T-helper 2 cell (primary cell): ENCODE measurements at places on chromosomes 6 and 20.

DNA sequence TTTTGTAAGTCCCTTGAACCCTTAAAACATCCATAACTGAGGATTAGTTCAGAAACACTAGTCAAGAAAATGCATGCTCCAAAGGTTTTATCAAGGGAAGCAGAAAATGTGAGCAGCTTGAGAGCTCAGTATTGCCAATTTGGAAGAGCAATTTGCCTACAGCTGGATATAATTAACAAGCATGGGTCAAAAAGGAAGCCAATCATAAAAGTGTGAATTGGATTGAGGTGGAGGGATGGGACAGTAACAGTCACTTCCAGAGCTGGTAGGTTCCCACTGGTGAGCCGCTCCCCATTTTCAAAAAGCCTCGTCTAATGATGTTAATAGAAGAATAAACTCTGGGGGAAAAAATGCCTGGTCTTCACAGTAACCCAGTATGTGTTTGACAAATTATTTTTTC lies 5.0 kb upstream of the PTPRK start:
- DNase-seq = no peak

DNA sequence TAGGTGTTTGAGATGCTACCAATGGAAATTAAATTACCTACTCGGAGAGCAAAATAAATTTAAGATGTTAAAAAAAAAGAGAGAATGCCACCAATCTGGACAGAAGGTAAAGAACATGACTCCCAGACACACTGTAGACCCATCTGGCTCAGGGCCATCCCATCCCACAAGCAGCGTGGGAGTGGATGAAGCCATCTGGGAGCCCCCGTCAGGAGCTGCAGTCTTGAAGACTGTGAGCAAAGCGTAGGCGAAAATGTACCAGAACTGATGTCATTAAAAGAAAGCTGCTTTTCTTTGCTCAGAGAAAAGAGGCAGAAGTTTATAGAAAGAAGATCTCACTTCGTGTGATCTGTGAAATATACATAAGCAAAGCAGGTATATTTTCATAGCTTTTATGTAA lies 815.7 kb downstream of the QKI start:
- DNase-seq = no peak

DNA sequence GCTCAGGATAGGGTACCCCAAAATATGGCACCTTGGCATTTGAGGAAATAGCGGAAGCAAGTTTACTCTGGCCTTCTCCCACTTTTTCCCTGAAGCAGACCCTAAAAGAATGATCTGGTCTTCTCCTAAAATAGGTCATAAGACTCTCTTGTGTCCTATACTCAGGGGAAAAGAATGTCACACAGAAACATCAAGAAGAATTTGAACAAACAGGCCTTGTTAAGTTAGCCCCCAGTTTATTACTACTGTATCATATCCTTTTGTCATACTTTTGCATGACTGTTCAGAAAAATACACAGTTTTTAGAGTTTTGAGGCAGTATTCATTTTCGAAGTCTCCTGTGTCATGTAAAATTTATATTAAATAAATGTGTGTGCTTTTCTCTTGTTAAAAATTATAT lies 12.5 kb downstream of the TAAR2 start:
- no peak for DNase-seq

- DNase-seq = no peak
These were observed 118.7 kb upstream of the RIPOR2 start for GRCh38 chr6:25054469-25054868.

GRCh38 chr6:15901141-15902115 lies 227.5 kb upstream of the MYLIP start:
- DNase-seq = no peak

GRCh38 chr6:50442531-50443040 lies 270.7 kb upstream of the TFAP2D start:
- no peak for DNase-seq

GRCh38 chr6:111418971-111419693 lies 63.9 kb downstream of the REV3L start:
- DNase-seq = no peak

GRCh38 chr20:63488315-63489251 lies 10.3 kb downstream of the EEF1A2 start:
- DNase-seq = no peak

GRCh38 chr6:24932832-24933231 lies 2.9 kb downstream of the RIPOR2 start:
- no peak for DNase-seq

- no peak for DNase-seq
These were observed 120.1 kb downstream of the RPS12 start for GRCh38 chr6:132934496-132934895.

GRCh38 chr6:12577124-12577850 lies 139.3 kb upstream of the PHACTR1 start:
- no peak for DNase-seq

GRCh38 chr6:73706971-73707370 lies 11.0 kb downstream of the CD109 start:
- DNase-seq = no peak

DNA sequence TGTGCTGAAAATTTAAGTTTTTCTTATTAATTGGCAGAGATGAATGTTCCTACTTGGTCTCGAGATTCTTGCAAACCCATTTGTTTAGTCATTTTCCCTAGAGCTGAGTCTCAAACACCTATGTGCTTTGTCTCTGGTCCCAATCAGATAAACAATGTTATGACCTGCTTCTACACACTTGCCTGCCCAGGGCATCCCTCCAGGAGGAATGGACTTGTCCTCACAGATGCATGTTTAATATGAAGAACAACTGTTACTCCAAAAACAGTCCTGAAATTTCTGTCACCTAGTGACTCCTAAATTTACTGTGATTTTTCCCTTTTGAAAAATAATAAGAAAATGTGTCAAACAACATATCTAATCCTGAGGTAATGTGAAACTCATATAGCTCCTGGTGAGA lies 43.7 kb downstream of the HDGFL1 start:
- DNase-seq = no peak

GRCh38 chr20:5342021-5342420 lies 25.3 kb upstream of the PROKR2 start:
- no peak for DNase-seq

DNA sequence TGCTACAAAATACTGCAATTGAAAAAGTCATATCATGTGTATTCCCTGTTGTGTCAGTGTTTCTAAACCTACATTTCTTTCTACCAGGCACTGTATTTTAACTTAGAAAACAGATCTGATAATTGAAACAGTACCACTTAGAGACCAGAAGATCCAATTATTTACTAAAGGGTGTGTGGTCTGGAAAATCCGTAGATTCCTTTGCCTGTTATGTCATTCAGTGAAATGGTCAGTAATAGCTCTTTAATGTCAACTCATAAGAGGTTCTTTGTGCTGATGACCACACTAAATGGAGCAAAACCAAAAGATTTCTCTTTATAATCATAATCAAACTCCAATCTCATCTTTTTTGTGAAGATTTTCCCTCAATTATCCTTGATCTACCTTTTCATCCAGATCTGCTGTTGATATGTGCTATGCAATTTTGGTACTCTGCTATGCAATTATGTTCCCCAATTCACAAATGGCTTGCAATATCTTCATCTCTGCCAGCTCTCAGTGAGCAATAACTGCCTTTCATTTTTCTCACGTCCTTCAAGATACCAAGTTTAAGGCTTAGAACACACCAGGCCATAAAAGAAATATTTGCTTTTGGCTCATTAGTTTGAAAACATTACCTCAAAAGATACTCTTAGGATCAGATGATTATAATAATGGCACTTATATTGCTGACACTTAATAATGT lies 165.5 kb downstream of the MOXD1 start:
- DNase-seq = no peak

DNA sequence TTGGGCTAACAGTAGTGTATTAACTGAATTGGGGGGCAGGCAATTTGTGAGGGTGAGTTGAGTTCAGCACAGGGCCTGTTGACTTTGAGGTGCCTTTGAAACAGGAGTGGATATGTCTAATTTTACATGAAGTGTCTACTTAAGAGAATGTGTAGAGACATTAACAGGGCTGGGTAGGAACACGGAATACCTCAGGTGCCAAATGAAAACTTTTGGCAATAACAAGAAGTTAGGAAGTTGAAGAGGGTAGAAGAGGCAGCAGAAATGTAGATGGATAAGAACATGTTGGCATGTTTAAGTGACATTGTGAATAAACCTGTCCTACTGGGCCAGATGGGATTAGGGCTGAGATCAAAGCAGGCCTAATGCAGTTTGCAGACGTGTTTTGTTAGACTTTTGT lies 117.0 kb downstream of the SLC16A10 start:
- no peak for DNase-seq

- DNase-seq = no peak
These were observed 1.1 kb downstream of the ESR1 start for GRCh38 chr6:151808371-151809241.

DNA sequence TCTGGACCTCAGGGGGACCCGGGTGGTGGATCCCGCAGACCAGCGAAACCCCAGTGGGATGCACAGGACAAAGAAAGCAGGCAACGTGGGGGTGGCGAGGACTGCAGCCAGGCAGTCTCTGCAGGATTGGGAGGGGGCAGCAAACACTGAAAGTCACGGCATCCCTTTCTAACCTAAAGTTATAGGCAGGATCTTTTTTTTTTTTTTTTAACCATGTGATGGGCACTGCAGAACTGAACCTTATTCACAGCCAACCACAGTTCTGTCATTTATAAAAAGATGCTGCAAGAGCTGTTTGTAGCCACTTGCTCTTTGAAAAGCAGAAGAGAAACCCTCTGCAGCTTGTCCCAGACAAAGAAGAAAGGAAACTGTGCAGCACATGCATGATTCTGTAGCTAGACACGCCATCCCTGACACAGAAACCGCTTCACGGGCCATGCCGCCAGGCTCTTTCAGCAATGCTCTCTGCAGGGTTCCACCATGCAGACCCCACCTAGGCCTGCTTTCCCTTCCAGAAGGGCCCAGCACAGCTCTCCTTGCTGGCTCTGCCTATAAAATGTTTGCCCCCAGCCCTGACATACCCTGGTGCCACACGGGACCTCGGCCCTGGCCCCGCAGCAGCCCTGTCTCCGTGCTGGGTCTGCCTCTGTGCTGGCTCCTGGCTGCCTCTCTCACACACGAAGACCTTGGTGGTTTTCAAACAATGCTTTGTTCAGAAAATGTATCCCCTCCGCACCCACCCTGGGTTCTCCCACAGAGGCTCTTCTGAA lies 70.8 kb downstream of the PYGB start:
- peak; percentile 17 for DNase-seq

- no peak for DNase-seq
These were observed 568.2 kb downstream of the HDGFL1 start for GRCh38 chr6:23137611-23138010.

DNA sequence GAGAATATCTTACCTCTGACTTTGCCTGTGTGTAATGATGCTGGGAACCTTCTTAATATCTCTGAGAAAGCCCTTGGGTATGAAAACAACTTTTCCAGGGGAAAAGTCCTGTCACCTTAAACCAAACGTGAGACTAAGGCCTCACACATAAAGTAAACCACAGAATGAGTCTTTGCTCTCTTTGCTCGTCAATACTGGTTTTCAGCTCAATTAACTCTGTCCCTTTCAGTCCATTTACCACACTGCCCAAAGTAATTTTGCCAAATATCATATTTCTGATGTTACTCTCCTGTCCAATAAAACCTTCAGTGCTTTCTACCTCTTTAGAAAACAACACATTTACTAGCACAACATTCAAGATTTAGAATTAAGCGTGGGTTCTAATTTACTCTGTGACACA lies 100.5 kb upstream of the HMGCLL1 start:
- no peak for DNase-seq

- no peak for DNase-seq
These were observed 27.2 kb upstream of the DEFB125 start for GRCh38 chr20:60035-60918.

DNA sequence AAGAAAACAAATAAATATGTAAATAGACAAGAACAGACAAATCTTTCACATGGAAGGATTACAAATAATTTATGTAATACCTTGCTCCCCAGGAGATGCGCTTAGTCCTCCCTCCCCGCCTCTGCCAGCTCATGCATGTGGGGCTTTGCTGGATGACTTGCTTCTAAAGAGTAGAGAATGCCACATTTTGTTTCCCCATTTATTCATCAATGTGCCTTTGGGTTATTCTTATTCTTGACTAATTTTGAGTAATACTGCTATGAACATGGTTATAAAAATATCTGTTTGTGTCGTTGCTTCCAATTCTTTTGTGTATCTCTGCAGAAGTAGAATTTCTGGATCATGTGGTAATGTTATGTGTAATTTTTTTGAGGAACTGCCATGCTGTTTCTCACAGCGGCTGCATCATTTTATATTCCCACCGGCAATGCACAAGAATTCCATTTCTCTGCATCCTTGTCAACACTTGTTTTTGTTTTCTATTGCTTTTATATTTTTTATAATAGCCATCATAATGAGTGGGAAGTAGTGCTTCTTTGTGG lies 23.8 kb upstream of the DUSP22 start:
- no peak for DNase-seq

GRCh38 chr6:129498950-129499842 lies 210.8 kb downstream of the ARHGAP18 start:
- DNase-seq = no peak

- no peak for DNase-seq
These were observed 68.2 kb downstream of the SEL1L2 start for GRCh38 chr20:13922241-13922640.

DNA sequence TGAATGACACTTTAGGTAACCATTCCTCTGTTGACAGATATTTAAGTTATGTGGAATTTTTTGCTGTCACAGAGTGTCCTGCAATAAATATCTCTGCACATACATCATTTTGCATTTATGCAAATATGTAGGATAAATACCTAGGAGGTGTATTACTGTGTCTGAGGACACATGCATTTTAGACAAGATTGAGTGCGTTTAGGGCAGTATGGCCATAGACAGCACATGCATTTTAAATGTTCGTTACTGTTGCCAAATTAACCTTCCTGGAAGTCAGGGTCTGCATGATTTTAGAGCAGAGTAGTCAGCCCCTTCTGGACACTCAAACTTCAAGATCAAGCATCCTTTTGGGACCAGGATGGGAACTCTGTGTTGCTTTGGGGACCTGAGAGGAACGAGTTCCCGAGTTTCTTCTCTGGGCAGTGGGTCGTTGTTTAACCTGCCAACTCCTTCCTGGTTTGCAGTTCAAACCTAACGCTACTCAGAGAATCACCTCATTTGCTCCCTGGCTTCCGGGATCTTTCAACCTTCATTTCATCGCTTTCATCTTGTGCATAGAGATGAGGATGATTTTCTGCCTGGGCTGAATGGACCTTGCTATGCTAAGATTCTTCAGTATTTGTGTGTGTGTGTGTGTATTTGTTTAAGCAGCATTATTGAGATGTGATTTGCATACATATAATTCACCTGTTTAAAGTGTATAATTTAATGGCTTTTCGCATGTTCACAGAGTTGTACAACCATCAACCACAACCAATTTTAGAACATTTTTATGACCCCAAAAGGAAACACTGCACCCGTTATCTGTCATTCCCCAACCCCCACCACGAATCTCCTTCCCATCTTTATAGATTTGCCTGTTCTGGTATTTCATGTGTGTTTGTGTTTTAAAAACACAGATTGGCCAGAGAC lies 9.8 kb downstream of the BCAS4 start:
- no peak for DNase-seq

GRCh38 chr20:5145365-5146098 lies 18.7 kb downstream of the CDS2 start:
- no peak for DNase-seq

GRCh38 chr6:87701344-87701675 lies 723 bp downstream of the AKIRIN2 start:
- DNase-seq = no peak

- no peak for DNase-seq
These were observed 483.5 kb downstream of the UTRN start for GRCh38 chr6:144768551-144769075.

GRCh38 chr20:13295637-13296036 lies 74.6 kb downstream of the ISM1 start:
- DNase-seq = no peak
